ENCODE measurements at places on chromosomes 11 and 22. TPM values are rescaled to one million over a fixed set of nuclear protein-coding genes. Genes with fewer than 3 reads are reported as not detected.

DNA sequence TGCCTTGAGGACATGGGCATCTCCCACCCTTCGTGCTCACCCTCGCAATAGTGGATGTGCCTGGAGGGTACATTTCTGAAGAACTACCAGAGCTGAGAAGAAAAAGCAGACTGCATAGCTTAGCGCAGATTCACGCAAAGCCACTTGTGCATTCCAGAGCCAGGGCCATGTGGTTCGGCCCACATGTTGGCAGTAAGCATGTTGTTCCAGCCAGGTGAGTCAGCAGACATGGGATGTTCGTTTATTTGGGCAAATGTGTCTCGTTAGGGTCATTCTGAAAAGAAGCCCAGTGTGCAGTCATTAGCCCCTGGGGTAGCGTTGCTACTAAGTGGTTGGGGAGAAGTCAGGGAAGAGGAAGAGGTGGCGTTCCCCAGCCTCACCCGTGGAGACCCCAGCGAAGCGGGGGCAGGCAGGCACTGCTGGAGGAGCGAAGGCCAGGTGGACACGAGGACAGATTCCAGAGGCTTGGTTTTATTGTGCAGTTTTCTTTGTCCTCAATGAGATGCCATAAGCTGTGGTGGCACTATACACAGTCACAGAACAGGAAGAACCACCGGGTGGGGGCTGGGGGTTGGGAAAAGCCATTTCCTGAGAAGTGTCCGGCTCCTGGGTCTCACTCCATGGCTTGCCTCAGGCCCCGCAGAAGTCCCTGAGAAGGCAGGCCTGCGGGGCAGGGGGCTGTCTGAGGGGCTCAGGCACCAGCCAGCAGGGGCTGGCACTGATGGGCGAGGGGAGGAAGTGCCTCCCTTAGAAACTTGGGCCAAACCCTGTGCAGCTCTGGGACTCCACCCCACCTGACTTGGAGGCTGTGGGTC lies 5.0 kb downstream of the THY1 start:
- no peak for DNase-seq

GRCh38 chr11:120750647-120751549 lies 239.3 kb downstream of the GRIK4 start:
- DNase-seq: no peak

- DNase-seq: no peak
Measured at GRCh38 chr11:117444711-117445658, 117.3 kb downstream of the CEP164 start.

Gene AKIP1
- total RNA-seq: 22.0 TPM

DNA sequence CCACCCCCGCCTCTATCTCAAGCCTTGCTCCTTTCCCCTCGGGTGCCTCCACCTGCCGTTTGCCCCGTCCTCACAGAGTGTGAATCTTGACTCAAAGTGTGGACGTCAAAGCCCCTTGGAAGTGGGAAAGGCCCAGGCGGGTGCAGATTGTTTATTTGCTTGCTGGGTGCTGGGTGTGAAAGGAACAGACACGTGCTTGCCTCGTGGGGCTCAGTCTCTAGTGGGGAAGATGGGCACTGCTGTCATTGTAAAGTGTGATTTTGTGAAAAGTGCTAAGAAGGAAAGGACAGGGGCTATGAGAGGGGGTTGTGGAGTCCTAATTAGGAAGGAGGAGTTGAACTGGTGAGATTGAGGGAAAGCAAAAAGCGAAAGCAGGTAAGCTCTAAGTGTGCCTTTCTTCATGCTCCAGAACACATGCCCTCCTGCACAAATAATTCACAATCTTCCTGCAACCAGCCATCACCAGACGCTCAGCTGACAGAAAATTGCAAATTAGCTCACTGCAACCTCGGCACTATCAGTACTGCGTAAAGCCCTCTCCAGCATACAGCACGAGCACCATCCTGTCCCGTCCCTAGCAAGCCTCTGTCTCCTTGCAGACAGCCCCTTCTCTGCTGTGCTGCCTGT lies 9.7 kb upstream of the GCAT start:
- no peak for DNase-seq

- DNase-seq: no peak
Measured at GRCh38 chr22:32967386-32968101, 90.6 kb downstream of the SYN3 start.

- no peak for DNase-seq
Measured at GRCh38 chr22:36463783-36464184, 17.7 kb downstream of the TXN2 start.

GRCh38 chr11:76380159-76380976 lies 564 bp downstream of the THAP12 start:
- no peak for DNase-seq

All from WTC11 (cell line).